ENCODE measurements at places on chromosomes 1 and 21. TPM values are rescaled to one million over a fixed set of nuclear protein-coding genes. Genes with fewer than 3 reads are reported as not detected.
A peak's percentile ranks its signal among the peaks of the same experiment; 100 is the strongest.

GJC2 gene
- total RNA-seq = 4.3 TPM

RAB4A gene
- 60.5 TPM for total RNA-seq

NPHP4 gene
- 7.8 TPM for total RNA-seq

POMGNT1 gene
- 52.8 TPM for total RNA-seq

ARHGEF16 gene
- 1.4 TPM for total RNA-seq

DNA sequence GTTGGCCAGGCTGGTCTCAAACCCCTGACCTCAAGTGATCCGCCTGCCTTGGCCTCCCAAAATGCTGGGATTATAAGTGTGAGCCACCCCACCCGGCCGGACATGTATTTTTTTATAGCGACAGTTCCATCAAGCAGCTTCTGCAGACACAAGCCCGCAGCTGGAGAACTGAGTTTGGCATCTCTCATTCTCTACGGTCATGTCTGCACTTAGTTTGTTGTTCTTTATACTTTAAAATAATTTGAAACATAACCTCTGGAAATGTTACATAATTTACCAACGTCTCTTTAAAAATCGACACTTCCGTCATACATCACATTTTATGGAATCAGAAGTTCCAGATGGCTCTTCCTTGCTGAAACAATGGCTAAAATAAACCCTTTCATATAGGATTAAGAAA, 183.6 kb downstream of the DYRK1A start:
- no peak overlapping the region for H3K27ac ChIP-seq
- DNase-seq = peak; percentile 47
- no peaks in the 10 kb centered on the region for H3K27me3 ChIP-seq
- no peaks in the 10 kb centered on the region for H3K4me1 ChIP-seq
- H3K4me3 ChIP-seq = no peak overlapping the region
- no peaks in the 10 kb centered on the region for H3K36me3 ChIP-seq

GRCh38 chr1:235566084-235566483, 61.8 kb upstream of the B3GALNT2 start:
- no peak for DNase-seq
- no peaks in the 10 kb centered on the region for H3K36me3 ChIP-seq
- no peaks in the 10 kb centered on the region for H3K27me3 ChIP-seq
- no peak overlapping the region for H3K27ac ChIP-seq

- DNase-seq = no peak
- H3K4me1 ChIP-seq = no peaks in the 10 kb centered on the region
- no peaks in the 10 kb centered on the region for H3K27me3 ChIP-seq
- no peak overlapping the region for H3K27ac ChIP-seq
Observed at GRCh38 chr1:180929389-180929788, 16.7 kb downstream of the KIAA1614 start.

DNA sequence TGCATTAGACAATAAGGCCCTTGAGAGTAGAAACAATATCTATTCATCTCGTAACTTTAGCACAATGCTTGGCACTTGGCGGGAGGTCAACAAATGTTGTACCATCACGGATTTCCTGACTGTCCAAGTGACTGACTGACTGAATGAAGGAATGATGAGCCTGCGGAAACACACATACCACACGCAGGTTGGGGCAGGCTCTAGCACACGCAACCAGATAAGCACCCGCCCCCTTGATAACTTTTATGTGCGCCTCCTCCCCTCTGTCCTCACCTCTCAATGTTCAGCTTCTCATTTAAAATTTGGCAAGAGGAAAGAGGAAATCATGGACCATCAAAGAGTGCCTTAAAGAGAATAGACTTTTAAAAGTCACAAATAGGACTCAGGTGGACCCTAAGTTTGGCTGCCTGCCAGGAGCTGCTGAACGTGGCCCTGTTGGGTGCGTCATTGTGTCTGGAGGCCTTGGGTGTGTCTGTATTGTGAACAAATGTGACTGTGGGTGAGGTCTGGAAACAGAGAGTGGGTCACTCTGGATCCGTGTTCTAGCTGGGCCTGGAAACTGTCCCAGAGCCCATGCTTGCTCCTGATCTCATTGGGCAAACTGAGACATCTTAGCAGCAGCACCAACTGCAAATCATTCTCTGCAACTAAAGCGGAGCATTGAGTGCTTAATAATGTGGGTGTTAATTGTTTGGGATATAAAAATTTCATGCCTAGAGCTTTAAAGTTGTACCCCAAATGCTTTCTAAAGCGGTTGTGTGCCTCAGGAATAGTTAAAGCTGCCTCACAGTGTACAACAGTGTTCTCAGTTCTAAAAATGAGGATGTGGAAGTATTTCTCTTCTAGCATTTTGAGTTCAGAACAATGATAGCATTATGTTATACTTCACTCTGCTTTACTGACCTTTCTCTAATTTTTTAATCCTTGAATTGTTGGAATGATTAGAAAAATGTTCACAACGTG, 47.6 kb upstream of the ABCG1 start:
- no peaks in the 10 kb centered on the region for H3K4me1 ChIP-seq
- H3K27ac ChIP-seq = no peak overlapping the region
- H3K36me3 ChIP-seq = no peaks in the 10 kb centered on the region
- DNase-seq = no peak
- H3K27me3 ChIP-seq = no peaks in the 10 kb centered on the region

GRCh38 chr1:81379430-81379829, 421.3 kb upstream of the ADGRL2 start:
- no peak overlapping the region for H3K4me3 ChIP-seq
- H3K27ac ChIP-seq = no peak overlapping the region
- no peaks in the 10 kb centered on the region for H3K27me3 ChIP-seq
- H3K36me3 ChIP-seq = no peaks in the 10 kb centered on the region
- H3K4me1 ChIP-seq = no peaks in the 10 kb centered on the region

DNA sequence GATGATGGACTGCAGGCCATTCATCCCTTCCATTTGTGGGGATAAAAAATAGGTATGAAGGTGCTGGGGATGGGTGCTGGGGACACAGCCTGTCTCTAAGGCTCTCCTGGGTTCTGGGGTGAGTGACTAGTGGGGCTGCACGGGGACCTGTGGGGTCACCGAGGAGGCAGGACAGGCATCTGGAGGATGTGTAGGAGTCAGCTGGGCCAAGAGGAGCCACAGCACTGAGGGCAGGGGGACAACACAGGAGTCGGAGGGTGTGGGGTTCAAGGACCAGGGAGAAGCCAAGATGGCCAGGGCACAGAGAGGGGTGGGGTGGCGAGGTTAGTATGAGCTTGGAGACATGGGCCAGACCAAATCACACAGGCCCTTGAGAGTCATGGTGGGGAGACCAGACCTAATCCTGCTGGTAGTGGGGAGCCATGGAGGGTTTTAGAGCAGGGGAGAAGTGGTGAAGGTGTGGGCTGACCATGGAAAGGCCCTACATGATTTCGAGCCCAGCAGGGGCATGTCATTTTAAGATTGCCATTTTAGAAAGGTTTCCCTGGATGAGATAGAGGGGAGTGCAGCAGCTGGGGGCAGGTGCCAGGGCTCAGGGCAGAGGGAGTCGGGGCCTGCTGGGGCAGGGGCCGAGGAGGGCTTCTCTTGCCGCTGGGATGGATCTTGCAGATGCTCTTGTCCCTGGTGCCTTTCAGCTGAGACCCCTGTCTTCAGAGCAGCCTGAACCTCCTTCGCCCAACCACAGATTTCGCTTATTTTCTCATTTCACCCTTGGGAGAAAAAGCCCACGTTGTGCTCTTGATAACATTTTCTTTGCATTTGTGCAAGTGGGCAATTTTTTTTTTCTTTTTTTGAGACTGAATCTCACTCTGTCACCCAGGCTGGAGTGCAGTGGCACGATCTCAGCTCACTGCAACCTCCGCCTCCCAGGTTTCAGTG, 22.7 kb downstream of the SERINC2 start:
- no peak overlapping the region for H3K4me3 ChIP-seq
- H3K27me3 ChIP-seq = no peaks in the 10 kb centered on the region
- H3K27ac ChIP-seq = no peak overlapping the region
- DNase-seq = no peak

DNA sequence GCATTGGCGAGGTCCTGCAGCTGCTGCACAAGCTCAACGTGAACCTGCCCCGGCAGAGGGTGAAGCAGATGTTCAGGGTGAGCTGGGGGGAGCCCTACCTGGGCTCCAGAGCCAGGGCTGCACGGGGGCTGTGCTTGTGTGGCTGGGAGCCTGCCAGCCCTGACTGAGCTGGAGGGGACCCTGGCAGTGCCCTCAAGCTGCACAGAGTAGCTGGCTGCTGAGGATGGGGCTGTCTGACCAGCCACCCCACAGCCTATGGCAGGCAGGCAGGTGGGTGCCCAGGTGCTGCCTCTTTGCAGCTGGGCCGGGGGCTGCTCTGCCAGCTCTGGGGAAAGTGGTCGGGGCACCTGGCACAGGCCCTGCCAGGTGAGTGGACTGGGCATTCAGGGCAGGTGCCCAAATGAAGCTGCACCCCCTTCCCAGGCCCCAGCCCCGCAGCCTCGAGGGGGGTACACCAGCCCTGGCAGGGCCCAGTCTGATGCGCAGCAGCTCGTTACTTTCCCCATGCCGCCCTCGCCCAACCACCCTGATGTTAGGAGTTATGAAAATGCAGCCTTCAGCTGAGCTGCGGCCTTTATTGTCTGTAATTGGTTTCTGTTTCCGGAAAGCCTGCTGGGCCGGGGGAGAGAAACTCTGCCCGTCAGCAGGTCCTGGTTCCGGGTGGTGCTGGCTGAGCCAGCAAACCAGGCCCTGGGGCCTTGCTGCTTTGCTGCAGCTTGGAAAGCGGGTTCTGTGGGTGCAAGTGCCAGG, 4.3 kb downstream of the PLCH2 start:
- H3K4me1 ChIP-seq = no peaks in the 10 kb centered on the region
- no peak for DNase-seq
- H3K4me3 ChIP-seq = no peak overlapping the region
- no peaks in the 10 kb centered on the region for H3K36me3 ChIP-seq

GRCh38 chr1:181128592-181129497, 40.3 kb downstream of the IER5 start:
- H3K4me1 ChIP-seq = no peaks in the 10 kb centered on the region
- no peaks in the 10 kb centered on the region for H3K36me3 ChIP-seq
- no peak overlapping the region for H3K27ac ChIP-seq
- H3K4me3 ChIP-seq = no peak overlapping the region
- H3K27me3 ChIP-seq = no peaks in the 10 kb centered on the region

DNA sequence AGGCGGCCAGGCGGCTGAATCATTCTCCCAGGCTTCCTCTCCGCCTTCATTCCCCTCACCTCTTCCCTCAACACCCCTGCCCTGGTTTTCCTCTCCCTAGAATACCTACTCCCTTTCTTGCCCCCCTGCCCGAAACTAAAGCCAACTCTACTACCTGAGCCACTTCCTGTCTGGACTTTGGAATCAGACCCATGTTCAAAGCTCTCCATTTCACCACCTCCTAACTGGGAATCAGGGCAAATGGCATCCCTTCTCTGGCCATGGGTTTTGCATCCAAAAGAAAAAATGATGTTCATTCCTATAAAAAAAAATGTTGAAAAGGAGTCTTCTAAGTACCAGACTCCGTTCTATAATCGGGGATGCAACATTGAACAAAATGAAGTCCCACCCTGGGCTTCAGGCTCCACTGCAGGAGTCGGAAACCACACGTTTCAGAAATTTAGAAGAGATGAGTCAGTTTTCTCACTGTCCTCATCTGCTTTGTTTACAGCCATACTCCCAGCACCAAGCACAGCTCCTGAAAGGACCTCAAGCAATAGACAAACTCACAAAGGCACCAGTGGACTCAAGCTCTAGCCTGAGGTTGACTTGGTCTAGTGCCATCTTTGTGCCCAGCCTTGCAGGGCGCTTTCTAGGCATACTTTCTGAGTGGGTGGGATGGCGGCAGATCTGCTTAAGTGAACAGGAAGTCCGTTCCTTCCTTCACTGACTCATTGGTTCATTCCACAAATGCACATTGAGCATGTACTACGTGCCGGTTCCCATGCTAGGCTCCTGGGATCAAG, 176.2 kb downstream of the IGSF21 start:
- no peak overlapping the region for H3K4me3 ChIP-seq
- H3K27ac ChIP-seq = no peak overlapping the region
- H3K4me1 ChIP-seq = no peaks in the 10 kb centered on the region
- H3K27me3 ChIP-seq = no peaks in the 10 kb centered on the region

DNA sequence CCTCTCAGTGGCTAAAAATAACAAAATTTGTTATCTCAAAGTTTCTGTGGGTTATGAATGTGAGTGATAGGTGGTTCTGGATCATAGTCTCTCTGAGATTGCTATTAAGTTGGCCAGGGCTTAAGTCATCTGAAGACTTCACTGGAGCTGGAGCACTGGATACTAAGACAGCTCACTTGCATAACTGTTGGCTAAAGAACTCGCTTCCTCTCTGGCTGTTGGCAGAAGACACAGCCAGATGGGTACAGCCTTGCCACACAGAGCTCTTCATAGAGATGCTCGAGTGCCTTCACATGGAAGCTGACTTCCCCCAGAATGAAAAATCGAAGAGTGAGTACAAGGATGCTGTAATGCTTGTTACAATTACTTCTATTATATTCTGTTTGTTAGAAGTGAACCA, 333.8 kb downstream of the ZP4 start:
- H3K27ac ChIP-seq = no peak overlapping the region
- peaks cover 3% of the 10 kb centered on the region for H3K4me1 ChIP-seq
- H3K36me3 ChIP-seq = peaks cover 1% of the 10 kb centered on the region
- no peak overlapping the region for H3K4me3 ChIP-seq
- no peak for DNase-seq

- H3K27me3 ChIP-seq = no peaks in the 10 kb centered on the region
- H3K4me1 ChIP-seq = no peaks in the 10 kb centered on the region
- DNase-seq = no peak
- H3K4me3 ChIP-seq = no peak overlapping the region
- H3K27ac ChIP-seq = no peak overlapping the region
- no peaks in the 10 kb centered on the region for H3K36me3 ChIP-seq
Observed at GRCh38 chr1:111402083-111402482, 25.5 kb downstream of the OVGP1 start.

DNA sequence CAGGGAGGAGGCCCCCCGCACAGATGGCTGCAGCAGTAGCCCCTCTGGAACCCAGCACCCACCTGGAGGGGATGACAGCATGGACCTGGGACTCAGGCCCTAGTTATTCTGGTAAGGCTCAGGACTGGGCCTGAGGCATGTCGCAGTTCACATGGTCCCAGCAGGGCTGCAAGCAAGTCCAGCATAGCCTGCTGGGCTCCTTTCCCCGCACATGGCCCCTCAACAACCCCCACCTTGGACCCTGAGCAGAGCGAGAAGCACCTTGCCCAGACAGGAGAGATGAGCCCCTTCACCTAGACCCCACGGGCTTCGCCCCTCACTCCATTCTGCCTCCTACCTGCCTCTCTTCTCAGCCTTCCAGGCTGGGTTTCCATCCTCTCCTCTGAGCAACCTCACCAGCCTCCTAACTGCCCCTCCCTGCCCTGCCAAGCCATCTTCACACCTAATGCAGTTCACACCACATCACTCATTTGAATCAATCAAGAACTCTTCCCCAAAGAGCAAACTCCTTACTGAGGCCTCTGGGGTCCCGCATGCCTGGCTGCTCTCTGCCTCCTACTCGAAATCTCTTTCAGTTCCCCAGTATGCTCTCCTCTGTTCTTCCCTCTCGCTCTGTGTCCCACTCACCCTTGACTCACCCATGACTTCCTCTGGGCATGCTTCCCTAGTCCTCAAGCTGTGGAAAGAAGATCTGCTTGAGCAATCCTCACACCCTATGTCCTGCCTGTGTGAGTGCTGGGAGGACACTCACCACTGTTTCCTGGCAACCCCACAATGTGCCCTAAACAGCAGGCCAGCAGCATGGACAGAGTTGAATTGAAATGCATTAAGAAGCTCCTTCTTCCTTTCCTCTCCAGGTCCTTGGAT, 9.4 kb upstream of the THEMIS2 start:
- DNase-seq = no peak
- H3K36me3 ChIP-seq = no peaks in the 10 kb centered on the region
- no peak overlapping the region for H3K27ac ChIP-seq
- H3K4me3 ChIP-seq = no peak overlapping the region
